ENCODE measurements at places on chromosomes 2 and 18. TPM values are rescaled to one million over a fixed set of nuclear protein-coding genes. Genes with fewer than 3 reads are reported as not detected.

The CDK5R2 gene
- not detected for polyA plus RNA-seq

DNA sequence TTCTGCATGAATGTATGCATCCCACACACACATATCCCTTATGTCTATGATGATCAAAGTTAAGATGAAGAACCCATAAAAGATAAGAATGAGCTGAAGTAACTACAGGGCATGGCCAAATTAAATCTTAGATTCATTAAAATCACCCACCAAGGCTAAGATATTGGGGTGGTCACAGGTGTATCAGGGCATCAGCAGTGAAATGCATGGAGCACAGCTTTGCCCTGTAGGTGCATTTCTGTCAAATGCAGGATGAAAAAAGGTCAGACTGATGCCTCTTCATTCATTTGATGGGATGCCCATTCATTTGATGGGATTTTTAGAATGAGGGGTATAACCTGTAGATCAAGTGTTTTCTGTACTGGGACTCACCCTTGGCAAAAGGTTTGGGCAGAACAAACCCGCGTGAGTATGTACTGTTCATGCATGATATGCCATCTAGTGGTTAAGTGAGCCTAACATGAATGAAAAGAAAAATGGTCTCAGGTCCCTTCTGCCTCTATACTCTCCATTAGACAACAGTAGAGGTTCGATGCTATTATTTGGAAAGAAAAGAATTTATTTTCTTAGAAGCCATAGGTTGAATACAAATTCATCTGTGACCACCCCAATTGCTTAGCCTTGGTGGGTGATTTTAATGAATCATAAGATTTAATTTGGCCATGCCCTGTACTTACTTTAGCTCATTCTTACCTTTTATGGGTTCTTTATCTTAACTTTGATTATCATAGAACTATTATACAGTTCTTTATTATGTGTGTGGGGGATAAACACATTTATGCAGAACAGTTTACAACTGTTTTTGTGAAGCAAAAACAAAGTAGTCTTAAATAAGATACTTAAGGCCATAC is 43.2 kb upstream of the NOSTRIN start:
- DNase-seq, result peak; percentile 50

The SERPINB3 gene
- polyA plus RNA-seq, result not detected

- DNase-seq, result no peak
Observed at GRCh38 chr2:113686537-113686936, 59.5 kb downstream of the RABL2A start.

- no peak for DNase-seq
Observed at GRCh38 chr2:170816504-170817092, at the start of gene GAD1. TSS of gene GAD1 (plus strand) at chr2:170816887. CDS start at chr2:170818592, 1,705 bp downstream.

DNA sequence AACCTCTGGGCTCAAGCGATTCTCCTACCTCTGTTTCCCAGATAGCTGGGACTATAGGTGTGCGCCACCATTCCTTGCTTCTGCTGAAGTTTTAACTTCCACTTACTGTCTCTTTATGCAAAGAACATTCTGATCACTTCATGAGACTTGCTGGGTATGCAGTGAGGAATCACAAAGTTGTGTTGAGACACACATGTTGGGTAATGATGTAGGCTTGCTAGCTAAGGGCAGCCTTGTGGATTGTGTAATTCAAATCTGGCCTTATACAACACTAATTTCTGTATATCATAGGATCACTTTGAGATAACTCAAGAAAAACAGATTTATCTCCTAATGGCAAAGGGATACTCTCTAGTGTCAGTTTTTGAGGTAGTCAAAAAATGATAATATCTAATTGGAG is 24.2 kb downstream of the XRCC5 start:
- DNase-seq, result no peak

DNA sequence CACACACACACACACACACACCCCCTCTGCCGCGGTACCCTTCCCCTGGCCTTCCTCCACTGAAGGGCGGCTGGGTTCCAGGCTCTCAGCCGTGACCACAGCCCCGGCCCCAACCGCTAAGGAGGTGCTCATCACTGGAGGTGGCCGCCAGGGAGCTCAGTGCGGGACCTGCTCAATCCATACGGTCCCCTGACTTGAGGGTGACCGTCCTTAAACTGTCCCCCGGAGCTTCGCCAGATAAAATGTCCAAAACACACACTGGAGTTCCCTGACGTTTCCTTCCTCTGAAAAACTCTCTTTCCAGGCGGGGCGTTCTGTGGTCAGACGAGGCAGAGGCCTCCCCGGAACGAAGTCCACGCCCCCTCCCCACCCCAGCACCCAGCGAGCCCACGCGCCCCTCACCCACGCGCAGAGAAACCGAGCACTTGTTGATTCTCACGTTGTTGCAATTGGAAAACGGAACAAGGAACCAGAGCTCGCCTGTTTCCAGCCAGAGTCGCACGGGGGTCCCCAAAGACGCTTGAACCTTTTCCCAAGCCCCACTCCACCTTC is 1.4 kb downstream of the MBP start:
- DNase-seq, result peak; percentile 54

The PARD3B gene
- 9.5 TPM for polyA plus RNA-seq

DNA sequence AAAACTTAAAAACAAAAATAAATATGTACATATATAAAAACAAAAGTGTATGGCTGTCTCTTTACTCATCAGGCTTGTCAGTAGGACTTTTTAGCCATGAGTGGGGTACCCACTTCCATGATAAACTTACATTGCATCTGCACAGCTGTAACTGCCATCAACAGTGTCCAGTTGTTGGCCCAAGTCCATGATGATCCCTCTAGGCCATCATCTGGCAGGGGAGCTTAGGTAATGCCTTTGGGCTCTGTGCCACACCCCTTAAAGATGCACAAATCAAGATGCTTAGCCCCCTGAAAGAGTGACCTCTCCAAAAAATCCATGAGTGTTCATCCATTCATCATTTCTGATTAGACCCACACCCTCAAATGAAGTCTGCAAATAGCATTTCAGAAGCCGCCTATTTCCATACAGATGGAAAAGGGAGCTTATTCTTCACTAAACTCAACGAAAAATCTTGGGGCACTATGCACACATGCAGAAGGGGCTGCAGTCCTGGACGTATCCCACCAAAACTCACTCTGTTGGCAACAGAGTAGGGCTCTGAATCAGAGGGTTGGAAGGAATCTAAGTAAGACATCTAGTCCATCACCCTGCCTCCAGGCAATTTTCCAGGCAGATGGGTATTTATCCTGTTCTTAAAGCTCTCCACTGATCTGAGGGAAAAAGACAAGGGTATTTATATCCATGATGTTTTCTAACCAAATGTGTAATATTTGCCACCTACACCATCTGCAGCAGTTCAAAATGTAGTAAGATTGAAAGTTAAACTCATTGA is 691.0 kb downstream of the ZEB2 start:
- no peak for DNase-seq

DNA sequence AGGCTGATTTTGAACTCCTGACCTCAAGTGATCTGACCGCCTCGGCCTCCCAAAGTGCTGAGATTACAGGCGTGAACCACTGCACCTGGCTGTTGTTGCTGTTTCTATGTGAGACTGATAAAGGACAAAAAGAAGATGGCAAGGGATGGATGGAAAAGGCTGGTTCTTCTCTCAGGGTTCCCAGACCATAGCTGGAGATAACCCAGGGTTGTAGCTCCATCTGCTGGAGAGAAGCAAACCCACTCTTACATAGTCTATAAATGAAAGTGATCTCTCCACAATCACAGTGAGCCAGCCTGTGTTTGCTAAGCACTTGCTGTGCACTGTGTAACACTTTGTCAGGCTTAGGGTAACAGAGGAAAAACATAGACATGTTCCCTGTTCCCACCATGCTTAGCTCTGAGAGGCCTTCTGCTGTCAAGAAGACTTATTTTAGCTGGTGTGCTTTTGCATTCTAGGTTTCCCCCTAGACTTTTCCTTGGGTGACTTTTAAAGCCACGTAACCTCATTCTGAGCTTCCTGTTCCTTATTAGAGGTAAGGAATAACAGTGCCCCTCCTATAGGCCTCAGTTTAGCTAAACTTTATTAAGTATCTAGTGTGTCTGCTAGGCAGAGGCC is 49.7 kb downstream of the LIMS1 start:
- peak; percentile 82 for DNase-seq

DNA sequence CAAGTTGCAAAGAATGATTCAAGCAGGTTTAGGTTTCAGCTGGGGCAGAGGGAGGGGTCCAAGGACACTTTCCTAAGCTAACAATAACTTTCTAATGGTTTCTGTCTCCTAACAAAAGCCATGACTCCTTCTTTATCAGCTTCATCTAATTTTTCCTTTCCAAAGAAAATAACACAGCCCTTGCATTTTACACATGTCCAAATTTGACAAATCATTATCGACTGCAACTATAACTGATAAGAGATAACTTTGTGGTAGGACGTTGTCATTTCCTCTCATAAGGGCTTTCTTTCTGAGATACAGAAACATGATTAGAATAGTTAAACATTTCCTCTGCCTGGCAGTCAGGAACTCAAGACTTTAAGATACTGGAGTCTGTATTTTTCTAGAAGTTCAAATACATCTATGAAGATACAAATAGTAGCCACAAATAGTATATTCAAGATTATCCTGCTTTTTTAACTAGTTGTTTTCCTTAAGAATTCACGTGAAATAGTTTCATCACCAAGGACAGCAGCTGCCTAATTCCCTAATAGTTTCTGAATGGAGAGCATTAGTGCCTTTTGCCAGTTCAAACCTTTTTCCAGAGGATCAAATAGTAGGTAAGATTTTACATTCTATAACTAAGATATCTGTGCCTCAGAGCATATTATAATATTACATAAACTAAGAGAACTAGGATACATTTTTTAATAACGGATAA is 263.2 kb downstream of the EXOC6B start:
- no peak for DNase-seq

- DNase-seq, result no peak
Observed at GRCh38 chr2:47016172-47016913, 100.7 kb upstream of the MCFD2 start.

The CTLA4 gene
- polyA plus RNA-seq, result 0.27 TPM

- DNase-seq, result no peak
Observed at GRCh38 chr18:56563568-56563967, 74.8 kb downstream of the TXNL1 start.

DNA sequence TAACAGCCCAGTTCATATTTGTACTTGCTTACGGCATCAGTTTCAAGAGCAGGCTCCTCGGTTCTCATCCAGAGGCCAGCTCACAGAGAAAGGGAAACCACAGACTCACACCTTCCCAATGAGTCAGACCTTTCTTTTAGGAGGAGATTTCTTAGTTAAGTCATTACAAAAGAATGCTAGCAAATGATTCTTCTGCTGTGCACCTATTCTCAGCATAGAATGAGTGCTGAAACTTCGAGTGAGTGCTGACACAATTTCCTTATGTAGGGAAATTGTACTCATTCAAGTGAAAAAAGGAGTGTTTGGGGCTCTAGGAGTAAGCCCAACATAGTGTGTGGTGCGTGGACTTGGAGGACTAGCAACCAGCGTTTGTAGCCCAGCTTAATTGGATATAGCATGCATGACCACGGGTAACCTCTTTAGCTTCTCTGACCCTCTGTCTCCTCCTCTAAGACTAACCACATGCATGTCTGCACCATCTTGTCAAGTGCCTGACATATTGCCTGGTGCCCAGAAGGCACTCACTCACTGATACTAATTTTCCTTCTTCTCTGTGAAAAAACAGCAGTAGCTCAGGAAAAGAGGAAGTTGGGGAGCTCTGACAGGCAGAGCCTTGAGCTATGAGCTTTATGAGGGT is 87.0 kb downstream of the ALPK2 start:
- DNase-seq, result no peak

DNA sequence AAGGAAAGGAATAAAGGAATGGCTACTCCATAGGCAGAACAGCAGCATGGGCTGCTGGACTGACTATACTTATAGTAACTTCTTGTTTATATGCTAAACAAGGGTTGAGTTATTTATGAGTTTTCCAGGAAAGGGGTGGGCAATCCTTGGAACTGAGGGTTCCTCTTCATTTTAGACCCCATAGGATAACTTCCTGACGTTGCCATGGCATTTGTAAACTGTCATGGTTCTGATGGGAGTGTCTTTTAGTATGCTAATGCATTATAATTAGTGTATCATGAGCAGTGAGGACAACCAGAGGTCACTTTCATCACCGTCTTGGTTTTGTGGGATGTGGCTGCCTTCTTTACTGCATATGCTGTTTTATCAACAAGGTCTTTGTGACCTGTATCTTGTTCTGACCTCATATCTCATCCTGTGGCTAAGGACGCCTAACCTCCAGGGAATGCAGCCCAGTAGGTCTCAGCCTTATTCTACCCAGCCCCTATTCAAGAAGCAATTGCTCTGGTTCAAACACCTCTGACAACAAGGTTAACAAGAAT is 98.6 kb upstream of the CABLES1 start:
- DNase-seq, result no peak

DNA sequence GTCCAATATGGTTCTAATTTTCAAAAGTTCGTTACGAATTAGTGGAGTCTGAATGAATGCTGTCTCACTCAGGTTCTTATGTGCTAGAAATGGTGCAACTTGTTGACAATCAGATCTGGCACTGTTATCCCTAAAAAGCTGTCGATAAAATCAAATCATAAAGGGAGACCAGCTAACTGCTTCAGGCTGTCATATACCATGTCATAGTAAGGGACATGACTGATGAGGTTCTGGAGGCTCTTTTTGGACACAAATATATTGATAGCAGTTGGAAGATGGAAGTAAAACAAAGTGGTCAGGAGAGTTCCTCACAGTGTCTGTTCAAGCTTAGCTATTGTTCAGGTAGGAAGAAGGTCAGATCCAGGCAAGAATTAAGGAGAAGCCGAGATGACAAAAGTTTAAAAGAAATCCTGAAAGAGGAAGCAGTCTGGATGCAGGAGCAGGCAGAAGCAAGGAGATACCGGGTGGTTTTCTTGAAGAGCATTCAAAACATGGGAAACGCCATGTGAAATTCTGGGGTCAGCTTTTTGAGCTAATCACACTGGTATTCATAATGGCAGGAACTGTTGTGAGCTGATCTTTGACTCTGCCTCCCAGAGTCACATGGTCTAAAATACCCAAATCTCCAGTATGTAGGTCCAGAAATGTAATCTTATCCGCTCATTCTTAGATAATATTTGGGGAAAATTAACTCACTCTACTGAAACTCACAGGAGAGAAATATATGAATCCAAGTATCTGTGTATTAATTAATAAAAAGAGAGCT is 9.4 kb upstream of the CAVIN2 start:
- DNase-seq, result no peak

DNA sequence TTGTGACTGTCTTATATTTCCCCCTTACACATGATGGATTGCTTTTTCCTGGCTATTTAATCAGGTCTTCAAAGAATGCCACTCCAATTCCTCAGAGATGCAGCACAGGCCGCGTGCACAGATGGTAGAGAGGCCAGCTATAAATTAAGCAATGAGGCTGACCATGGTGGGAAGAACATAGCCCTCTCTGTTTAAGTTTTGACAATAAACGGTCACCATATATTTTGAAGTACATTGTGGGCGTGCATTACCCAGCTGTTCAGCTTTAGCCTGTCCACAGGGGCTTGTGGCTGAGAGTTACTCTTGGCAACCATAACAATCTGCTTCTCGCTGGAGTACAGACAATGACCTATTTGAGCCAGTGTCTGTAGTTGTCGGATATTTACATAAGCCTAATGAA is 730.8 kb downstream of the DCC start:
- DNase-seq, result no peak

DNA sequence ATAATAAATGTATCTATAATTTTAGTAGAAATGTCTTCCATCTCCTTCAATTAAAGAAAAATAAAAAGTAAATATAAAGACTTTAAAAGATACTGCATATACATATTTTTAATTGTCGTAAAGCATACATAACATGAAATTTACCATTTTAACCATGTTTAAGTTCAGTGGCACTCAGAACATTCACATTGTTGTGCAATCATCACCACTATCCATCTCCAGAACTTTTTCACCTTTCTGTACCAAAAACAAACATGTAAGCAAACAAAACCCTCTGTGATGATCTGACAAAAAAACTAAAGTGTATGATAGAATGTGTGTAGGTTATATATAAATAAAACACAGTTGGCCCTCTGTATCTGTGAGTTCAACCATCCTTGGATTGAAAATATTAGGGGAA is 13.4 kb upstream of the DCTN1 start:
- DNase-seq, result no peak

All from muscle of arm (tissue), 14 donors.